ENCODE measurements at places on chromosomes 5 and 9.

DNA sequence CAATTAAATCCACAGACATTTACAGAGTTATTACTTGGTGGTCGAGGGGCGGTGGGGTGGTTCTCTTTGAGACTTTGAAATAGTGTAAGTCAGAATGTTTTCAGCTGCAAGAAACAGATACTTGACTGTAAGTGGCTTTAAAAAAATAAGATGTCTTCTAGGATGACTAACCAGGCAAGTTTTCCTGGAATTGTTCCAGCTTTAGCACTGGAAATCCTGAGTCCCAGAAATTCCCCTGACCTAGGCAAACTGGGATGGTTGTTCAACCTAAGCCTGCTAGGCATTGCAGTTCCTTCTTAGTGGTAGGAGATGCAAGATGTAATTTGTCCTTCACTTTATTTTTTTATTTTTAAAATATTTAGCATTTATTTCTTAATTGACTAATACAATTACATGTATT, 169.5 kb upstream of the POC5 start:
- DNase-seq = no peak

- DNase-seq = peak; percentile 80
Observed at GRCh38 chr5:126358525-126358924, 64.7 kb upstream of the GRAMD2B start.

GRCh38 chr9:6692433-6692832, 46.9 kb upstream of the GLDC start:
- no peak for DNase-seq

DNA sequence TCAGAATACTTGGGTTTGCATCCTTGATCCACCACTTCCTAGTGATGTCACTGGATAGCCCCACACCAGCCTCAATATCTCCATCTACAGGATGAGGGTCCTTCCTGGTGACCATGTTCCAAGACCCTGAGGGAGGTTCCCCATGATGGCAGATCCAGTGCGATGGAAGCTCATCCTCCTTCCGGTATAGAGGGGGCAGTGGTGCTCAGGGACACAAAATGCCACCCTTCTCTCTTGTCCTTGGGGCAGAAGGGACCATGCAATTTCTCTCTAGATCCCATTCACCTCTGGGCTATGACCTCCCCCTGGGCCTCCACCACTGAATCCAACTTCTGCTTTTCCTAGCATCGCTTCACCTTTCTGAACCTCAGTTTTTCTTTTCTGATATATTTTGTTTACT, 5.4 kb upstream of the SLC25A51 start:
- no peak for DNase-seq

- no peak for DNase-seq
Observed at GRCh38 chr5:81835814-81836367, 85.0 kb upstream of the SSBP2 start.

GRCh38 chr5:1055896-1056610, 47.5 kb downstream of the NKD2 start:
- DNase-seq = no peak

GRCh38 chr5:162067655-162068411, at the start of gene GABRG2:
TSS of gene GABRG2 (plus strand) at chr5:162067773. CDS start at chr5:162068000, 227 bp downstream.
- no peak for DNase-seq

DNA sequence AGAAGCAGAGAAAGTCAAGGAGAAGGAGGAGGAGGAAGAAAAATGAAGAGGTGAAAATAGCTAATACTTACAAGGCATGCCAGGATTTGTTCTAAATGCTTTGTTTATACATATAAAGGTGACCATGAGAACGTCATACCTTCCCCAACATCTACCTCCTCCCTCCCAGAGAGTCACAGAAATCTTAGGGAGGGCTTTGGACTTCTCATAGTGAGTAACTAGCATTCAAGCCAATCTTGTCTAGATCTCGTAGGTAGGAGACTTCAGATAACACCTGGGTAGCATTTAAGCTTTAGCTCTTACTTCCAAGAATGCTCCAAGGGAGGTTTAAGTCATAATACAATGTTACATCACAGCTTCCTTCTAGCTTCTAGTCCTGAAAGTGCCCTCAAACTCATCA, 36.5 kb upstream of the GPBP1 start:
- no peak for DNase-seq

GRCh38 chr9:128225770-128226411, 22.7 kb downstream of the DNM1 start:
- no peak for DNase-seq

DNA sequence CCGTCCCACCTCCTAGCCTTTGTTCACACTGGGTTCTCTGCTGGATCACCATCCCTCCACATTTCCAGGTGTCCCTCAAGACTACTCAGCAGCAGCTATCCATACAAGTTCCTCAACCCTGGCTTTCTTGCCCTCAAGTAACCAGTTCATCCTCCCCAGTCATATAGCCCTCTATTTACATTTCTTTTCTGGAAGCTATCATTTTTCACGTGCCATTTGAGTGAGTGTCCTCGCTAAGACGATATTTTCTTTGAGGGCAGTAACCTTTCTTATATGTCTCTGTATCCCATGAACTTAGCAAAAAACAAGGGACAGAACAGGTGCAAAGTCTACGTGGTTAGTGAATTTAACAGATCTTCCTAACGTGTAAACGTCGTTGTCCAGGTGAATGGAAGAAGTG, 29.6 kb upstream of the KCNMB1 start:
- no peak for DNase-seq

DNA sequence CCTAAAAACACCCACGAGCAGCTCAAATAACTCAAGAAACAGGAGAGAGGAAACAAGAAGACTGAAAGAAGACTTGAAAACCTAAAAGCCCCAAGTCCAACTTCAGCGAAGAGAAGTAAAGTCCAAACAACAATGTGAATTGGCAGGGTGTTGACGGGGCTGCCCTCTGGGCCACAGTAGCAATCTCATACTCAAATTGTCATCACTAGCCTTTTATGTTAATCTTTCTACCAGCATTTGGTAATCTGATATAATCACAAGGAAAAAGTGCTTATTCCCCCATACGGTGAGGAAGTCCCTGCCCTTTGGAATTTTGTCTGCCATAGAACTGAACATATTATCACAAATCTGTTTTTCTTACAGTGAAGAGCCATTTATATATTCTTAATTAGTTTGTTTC, 51.5 kb upstream of the IFNE start:
- DNase-seq = no peak

GRCh38 chr5:175214152-175214551, 229.8 kb downstream of the DRD1 start:
- DNase-seq = no peak

DNA sequence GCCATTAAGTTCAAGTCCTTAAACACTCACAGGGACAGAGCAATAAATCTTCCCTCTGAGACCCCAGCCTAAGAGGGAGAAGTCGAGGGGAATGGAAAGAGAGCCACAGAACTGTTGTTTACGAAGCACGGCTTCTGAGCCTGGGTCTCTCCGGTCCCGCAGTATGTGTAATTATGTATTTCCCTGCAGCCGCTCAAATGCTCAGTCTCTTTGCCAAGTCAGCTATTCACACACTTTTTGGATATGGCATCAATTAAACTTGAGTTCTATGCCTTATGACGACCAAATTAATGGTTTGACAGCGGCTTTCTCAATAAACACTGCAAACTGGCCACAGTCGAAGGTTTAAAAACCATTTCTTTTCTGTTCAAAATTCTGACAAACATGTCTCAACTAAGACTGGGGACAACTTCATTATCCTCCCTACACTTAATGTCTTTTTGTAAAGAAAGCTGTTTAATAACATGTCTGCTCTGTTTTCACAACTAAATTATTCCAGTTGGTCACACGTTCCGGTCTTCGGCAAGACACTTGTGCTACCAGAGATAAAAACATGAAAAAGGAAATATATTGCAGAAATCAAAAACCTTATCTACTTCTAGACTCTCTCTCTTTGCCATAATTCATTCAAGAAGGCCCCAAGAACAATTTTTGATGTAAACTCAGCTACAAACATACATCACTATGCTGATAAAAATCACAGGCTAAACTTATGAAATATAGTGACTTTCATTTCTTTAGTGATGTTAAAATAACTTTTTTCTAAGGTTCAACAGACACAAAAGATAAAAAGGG, 203.2 kb downstream of the GAPVD1 start:
- no peak for DNase-seq

- no peak for DNase-seq
Observed at GRCh38 chr5:116622375-116623050, 47.9 kb upstream of the SEMA6A start.

- DNase-seq = no peak
Observed at GRCh38 chr9:108768744-108769143, 87.0 kb downstream of the ACTL7B start.

DNA sequence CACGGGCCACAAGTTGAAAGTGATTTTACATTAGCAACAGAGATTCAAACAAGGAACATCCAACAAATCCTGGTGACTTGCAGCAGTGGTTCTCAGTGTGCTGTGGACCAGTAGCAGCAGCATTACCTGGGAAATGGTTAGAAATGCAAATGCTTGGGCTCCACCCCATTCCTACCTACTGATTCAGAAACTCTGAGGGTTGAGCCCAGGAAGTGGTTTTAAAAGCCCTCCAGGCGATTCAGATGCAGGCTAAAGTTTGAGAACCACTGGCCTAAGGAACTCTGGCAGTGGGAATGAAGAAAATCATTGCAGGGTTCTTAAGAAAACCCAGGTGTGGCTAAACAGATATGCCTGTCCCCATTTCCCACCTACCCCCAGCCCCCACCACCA, 398.8 kb downstream of the ENC1 start:
- peak; percentile 25 for DNase-seq

GRCh38 chr5:80964919-80965318, 4.8 kb downstream of the RASGRF2 start:
- no peak for DNase-seq

GRCh38 chr9:79329861-79330260, 241.9 kb upstream of the TLE4 start:
- no peak for DNase-seq

DNA sequence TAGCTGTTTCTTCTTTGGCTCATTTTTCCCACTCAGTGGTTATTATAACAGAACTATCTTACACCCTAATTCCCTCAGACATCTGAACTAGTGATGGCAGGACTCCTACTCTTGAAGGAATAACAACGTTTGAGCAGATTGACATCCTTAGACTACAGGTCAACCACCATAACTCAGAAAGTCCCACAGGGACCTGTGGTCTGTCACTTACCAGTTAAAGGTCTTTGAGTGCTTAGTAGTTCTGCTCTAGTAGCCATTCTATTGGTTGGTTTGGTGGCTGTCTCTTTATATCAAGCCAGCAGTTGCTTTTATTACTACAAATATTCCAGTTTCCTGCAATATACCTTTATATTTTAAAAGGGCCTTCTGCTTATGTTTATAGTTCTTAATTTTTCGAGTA, 67.2 kb upstream of the FCHO2 start:
- no peak for DNase-seq

- DNase-seq = no peak
Observed at GRCh38 chr5:139383993-139384590, 995 bp upstream of the SLC23A1 start.

DNA sequence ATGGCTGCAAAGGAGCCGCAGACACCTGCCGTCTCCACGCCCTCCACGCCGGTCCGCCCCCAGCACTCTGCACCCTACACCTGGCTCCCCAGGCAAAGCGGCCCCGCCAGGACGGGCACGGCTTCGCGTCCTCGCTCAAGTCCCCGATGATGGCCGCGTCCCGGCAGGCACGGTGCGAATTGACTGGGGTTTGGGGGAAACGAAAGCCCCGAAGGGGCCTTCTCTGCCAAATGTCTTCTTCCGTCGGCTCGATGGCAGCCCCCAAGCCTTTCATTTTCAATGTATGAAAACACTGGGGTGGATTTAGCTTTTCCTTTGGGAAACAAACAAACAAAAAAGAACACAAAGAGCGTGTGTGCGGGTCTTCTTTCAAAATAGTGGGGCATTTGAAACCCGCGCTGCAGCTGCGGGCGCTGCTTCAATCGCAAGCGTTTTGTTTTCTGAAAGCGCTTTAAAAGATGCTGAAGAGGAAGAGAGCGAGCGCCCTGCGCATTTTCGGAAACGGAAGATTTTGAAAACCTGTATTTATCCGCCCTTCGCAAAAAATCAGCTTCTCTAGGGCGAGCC, 160.0 kb downstream of the RMI1 start:
- DNase-seq = no peak

GRCh38 chr9:123562844-123563346, 206.9 kb downstream of the CRB2 start:
- DNase-seq = no peak

DNA sequence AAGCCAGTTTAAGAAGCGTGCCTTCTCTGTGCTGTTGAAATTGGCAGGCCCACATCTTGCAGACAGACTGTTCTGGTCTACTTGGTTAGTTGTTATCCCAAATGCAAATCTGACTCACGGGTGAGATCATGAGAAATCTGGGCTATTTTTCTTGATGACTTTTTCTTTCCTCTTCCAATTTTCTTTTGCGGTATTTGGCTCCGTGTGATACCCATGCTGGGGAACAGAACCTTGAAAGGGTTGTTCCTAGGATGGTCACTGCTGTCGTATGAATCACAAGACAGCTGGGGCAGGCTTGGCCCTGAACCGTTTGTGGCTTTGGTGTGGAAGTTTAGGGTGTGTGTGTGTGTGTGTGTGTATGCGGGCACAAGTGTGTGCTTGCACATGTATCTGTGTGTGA, 24.6 kb downstream of the PDZD2 start:
- no peak for DNase-seq

GRCh38 chr9:99967457-99967856, 61.0 kb downstream of the STX17 start:
- DNase-seq = no peak

- no peak for DNase-seq
Observed at GRCh38 chr5:109250533-109251329, 159.0 kb downstream of the PJA2 start.

DNA sequence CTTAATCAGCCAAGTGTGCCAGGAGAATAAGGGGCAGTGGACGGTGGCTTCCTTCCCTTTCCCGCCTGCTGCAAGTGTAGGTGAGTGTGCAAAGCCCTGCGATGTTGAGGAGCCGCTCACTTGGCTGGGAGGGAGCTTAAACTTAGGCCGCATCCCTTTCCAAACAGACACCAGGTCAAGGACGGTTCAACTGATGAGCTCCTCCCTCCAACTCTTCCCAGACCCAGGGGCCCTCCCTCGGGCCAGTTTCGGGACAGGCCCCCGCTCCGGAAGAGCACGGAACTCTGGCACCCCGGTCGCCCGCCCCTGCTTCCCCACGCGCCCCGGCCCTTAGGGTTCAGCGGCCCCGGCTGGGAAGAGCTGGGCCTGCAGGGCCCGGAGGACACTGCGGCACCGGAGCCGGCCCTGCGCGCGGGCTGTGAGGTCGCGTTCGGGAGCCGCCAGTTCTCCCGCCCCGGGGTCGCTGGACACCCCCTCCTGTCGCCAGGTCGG, 481 bp downstream of the MRPL36 start:
- DNase-seq = no peak

- no peak for DNase-seq
Observed at GRCh38 chr9:73736270-73736669, 584.6 kb downstream of the ANXA1 start.

DNA sequence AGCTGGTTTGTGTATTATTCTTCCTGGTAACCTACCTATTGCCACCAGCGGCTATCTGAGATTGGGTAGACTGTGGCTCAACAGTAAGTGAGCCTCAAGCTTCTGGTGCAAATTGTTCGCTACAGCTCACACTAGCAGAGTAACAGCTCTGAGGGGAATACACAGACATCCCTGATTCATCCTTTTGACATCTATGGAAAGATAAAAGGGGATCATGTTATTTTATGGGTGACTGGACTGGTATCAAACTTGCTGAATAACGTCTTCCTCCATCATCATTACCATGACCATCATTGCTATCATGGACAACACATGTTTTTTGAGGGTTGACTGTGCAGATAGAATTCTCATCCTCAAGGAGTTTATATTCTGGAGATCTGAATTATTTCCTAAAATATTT, 129.6 kb downstream of the PIK3R1 start:
- no peak for DNase-seq

- no peak for DNase-seq
Observed at GRCh38 chr5:115309751-115310370, 13.4 kb upstream of the CCDC112 start.

Measured in GM12864 (cell line).